ENCODE measurements at places on chromosomes 5 and 9.

DNA sequence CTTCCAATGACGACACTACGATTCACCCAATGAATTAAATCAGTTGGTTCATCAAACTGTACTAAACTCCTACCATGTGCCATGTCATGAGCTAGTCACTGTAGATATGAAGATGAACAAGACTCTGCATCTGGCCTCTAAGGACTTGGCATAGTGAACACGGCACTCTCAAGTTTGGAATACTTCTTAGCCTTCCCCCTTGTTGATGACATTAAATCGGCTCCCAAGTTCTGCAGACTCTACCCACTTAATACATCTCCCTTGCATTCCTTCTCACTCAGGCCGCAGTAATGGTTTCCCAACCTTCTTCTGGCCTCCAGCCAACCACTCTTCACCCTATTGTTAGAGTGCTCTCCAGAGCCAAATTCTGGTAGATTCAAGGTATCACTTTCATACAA, 184.7 kb downstream of the MAPKAP1 start:
- DNase-seq = no peak

DNA sequence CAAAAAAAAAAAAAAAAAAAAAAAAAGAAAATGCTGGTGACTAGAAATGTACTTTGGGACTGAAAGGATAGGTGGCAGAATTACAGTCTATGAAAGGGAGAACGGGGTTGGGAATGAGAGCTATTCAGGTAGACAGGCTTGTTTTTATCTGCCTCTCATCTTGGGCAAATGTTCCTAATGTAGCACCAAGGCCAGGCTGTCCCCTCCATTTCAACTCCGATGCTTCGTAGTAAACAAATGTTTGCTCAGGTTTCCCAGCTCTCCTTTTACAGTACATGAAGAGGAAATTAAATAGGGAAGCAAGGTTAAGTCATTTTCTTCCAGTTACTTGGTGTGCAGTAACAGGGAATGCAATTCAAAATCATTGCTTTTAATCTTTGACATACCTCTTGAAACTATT, 4.4 kb upstream of the BASP1 start:
- no peak for DNase-seq

DNA sequence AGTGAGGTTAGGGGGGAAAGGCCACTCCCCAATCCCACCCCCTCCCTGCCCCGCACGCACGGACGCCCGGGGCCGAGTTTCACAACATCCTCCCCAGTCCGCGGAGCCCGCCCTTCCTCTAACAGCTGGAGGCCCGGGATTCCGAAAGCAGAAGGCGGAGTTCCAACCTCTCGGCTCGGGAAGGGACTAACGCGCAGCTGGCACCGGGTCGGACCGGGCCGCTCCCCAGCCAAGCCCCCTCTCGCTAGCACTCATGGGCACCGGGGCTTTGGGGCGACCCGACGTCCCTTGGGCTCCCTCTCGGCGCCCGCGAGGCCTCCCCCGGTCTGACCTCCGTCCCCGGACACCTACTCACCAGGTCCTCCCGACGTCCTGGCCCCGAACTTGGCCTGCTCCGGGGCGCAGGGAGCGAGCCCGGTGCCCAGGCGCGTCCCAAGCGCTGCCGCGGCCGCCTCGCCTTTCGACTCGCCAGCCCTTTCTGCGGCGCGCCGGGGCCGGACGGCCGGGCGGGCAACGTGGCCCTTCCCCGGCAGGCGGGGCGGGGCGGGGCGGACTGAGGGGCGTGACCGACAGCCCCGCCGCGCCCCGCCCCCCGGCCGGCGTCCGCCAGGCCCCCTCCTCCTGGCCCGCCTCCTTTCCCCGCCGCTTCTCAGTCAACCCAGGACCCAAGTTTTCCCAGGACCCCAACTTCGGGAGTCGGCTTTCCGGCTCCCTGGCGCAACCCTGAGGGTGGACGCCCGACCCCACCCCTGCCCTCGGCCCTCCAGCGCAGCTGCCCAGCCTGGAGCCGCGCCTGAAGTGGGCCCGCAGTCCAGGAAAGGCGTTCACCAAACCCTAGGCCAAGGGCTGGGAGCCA, at the start of gene MGAT1:
Gene MGAT1, minus strand, starts transcription at position 482 of the 856 bp plus-strand sequence. CDS start 9,835 bp downstream, outside the sequence.
- peak; percentile 82 for DNase-seq

GRCh38 chr9:134895097-134895496, 14.5 kb downstream of the FCN2 start:
- DNase-seq = no peak

DNA sequence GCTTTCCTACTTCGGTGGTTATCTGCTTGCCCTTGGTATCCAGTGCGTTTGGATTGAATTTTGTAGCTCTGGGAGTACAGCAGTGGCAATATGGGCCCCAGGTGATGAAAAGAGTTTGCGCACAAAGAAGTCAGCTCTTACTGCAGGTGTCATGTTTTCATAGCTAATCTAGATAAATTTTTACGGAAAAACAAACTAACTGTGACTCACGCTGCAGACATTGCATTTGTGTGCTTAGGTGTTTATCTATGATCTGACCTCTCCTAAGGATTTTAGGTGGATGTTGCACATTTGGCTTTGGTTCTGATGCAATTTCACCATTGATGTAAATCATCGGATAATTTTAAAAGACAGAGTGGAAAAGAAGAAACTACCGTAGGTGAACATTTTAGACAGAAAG, 92.1 kb downstream of the VCAN start:
- no peak for DNase-seq

GRCh38 chr9:120730654-120731514, 16.6 kb upstream of the MEGF9 start:
- DNase-seq = no peak

DNA sequence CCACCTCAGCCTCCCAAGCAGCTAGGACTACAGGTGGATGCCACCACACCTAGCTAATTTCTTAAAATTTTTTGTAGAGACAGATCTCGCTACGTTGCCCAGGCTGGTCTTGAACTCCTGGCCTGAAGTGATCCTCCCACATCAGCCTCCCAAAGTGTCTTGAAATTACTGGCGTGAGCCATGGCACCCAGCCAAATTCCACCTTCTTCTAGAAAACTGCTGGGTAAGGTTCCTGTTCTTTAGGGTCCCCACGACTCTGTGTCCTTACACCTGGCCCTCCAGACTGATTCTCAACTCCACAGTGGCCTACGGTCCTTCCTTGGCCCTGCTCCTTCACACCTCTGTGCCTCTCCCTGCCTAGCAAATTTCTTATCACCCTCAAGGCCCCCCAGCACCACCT, 1.9 kb downstream of the MAPK9 start:
- no peak for DNase-seq

DNA sequence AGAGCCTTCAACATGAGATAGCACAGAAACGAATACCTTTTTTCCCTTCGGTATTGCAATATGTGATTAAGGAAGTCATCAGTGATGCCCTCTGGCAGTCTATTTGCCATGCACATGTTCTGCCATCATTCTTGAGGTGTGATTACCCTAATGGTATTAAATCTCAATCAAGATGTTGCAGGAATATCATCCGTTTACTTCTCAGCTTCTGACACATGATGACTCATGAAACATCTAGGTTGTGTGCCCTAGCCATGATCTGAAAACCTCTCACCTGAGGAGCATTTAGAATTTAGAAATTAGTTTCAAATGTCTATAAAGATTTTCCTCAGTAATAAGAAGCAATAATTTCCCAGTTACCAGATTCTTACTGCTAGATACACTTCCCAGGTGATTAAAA, 209.1 kb downstream of the ADGRV1 start:
- DNase-seq = no peak

DNA sequence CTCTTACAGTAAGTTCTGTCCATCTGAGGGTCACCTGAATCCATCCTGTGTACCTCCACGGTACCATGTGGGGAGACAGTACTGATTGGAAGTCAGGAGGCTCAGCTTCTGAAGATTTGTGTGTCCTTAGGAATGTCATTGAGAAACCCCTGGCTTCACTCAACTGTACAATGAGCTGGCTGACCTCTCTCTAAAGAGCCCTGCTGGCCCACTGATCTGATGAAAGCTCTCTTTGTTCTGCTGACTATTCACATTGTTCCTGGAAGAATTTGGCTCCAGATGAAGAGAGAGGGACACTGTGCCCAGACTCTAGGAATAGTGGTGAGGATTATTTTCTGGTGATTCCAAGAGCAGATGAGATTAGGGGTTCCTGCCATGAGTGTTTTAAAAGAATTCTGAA, 141.2 kb downstream of the LURAP1L start:
- DNase-seq = no peak

DNA sequence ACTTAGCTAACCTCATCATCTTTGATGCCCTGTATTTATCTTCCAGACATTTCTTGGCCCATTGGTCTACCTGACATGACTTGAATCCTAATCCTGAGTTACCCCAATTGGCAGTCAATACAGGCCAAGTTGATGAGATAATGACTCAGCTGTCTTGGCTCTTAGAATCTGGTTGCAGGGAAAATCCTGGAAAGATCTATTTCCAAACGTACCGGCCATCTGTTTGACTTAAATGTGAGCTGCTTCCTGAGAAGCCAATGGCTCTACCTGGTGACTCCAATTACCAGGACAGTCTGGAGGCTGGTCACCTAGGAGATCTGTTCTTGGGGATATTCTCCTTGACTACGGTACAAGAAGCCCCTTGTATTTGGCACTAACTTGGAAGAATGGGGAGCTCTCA, 475.2 kb upstream of the BRINP1 start:
- no peak for DNase-seq

DNA sequence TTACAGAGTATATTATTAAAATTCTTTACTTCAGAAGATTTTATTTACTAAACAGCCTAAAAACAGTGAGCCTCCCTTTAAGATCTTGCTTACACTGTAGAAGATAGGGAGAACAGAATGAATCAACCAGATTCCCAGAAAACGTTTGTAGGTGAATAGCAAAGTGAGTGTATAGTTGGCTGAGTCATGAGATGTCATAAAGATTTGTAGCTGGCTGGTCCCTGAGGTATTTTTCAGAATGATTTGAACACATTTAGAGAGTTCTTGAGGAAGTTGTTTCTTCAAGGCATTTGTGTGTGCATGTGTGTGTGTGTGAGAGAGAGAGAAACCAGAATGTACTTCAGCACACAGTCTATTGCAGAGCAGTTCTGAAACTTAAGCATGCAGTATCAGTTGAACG, 159.4 kb upstream of the PRR16 start:
- DNase-seq = no peak

GRCh38 chr5:2574155-2574554, 177.3 kb downstream of the IRX2 start:
- DNase-seq = no peak

DNA sequence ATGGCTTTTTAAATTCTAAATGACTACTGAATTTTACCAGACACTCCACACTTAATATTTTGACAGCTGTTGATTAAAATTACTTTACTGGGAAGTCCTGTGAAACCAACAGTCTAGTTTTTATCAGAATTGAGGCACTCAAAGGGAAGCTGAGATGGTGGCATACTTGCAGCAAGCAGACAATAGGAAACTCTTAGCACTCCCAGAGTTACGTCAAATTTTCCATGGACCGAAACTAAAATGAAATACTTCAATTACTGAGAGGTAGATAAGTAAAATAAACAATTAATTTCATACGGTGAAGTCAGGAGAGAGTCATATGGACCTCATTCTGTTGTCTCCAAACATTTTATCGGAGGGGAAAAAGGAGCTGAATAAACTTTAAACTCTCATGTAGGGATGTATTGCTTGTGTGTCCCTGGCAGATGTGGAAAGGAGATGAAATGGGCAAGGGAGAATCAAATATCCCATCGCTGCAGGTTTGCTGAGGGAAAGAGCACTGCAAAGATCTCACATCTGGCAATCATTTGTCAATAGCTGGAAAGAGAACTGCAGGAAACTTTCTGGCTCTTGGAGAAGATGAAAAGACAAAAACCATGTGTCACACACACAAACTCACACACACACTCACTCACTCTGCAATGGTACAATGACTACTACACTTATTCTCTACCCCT, 189.4 kb downstream of the BNC2 start:
- no peak for DNase-seq

DNA sequence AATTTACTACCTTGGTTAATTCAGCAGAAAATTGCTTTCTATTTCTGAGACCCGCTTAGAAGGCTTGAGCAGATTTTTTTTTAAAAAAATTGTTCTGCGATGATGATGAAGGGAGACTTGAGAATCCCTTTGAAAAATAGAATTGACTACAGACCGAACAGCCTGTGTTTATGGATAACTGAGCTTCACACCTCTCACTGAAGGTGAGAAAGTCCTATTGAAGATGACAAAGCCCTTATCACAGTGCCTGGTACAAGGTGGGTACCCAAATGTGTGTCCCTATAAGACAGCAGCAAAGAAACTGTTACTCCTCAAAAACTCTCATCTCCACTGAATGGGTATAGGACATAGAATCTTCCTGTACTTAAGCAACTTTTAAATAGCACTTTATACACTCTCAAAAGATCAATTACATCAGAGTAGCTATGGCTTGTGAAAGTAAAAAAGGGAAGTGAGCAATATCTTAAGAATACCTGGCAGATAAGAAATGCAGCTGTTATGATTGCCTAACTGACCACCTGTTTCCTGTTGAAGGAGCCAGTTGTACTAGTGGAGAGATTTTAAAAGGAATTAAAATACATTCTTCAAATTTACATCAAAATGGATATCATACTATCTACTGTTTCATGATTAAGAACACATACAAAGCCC, 419.7 kb downstream of the CHSY3 start:
- DNase-seq = no peak

DNA sequence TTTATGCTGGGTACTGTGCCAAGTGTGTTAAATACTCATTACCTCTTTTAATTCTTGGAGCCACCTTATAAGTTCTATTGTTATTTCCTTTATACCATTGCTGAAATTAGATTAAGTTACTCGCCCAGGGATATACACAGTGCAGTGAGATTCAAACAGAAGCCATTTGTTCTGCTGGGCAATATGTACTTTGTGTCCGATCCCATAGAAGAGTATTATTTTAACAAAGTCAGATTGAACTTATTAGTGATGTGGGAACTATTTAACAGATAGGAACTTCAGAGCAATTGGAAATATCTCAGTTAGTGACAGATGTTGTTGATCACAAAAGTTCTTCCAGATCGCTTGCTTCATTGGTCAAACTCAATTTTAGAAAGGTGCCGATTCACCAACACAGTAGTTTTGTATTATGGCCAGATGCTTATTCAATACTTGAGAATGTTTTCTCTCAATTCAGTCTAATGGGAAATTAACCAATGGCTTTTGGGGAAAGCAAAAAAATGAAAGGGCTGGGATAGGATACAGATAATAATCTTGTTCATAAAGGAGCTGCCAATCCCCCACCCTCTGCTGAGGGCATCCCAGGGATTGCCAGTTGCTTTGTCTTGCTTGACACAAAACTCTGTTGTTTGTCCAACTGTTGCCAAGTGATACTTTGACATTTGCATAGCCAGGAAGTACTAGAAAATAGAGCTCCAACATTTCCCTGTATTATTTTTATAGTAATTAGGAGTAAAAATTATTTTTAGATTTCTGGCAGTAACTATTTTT, 94.8 kb upstream of the SEMA6A start:
- DNase-seq = no peak

- DNase-seq = no peak
These were observed 65.9 kb downstream of the DEPDC1B start for GRCh38 chr5:60634051-60634450.

Data from stimulated activated CD4-positive, alpha-beta T cell treated with anti-CD3 and anti-CD28 coated beads, Interleukin-2, amount 100 ng/mL, for 24 hours (primary cell).